ENCODE measurements at places on chromosomes 7 and 10.
A peak's percentile ranks its signal among the peaks of the same experiment; 100 is the strongest.

DNA sequence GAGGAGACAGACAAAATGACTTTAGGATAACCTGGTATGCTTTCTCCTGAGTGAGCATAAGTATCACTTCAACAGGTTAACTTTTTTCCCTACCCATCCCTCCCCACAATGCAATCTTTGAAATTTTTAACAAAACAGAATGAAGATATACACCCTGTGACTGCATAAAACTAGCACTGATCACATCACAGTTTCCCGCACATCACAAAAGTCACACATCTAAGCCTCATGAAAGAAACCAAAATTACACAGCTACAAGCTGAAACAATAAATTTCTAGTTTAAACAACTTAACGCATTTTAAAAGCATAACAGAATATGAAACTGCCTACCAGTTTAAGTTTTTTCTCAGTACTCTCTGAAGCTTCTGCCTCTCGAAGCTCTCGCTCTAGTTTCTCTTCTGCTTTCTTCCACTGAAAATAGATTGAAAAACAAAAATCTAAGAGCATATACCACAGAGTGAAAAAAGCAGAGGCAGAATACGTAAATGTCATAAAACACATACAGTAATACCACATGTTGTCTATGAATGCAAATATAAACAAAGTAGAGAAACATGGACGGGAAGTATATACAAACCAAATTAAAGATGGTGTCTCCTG, 18.1 kb downstream of the NOC3L start:
- no peak for DNase-seq

GRCh38 chr7:131108212-131108940, 219.3 kb upstream of the MKLN1 start:
- peak; percentile 18 for DNase-seq

DNA sequence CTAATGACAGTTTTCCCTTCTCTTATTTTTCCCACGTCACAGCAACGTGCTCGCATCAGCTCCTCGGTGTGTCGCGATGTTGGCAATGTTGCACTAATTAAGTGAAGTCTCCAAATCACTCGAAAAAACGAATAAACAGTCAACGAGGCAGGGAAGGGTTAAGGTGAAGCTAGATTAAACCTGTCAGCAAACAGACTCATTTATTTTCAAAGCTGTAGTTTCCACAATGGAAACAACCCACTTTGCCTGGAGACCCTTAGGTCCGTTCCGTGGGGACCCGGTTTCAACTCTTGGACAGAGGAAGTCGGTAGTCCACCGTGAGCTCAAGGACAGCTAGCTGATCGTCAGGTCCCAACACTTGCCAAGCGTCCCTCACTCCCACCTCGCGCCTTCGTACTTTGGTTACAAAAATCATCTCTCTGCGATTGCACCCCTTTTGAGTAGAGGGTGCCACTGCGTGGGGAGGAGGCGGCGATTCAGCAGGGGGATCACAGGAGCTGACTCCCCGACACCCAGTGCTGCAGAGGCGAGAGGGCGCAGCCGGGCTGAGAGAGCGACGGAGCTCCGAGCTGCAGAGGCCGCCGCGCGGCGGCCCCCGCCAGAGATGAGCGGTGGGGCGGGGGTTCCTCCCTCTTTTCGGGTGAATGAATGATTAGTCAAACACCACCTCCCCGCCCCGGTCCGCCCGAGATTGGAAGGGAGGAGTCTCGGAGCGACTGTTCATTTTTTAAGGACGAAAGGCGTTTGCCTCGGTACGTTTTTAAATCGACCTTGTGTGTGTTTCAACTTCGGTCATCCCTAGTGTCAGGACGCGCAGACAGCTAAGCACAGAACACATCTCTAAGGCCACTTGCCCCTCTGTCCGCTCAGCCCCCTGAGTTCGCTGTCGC, 1.3 kb upstream of the BMPER start:
- DNase-seq: peak; percentile 22

- DNase-seq: no peak
These were observed 58.4 kb upstream of the TNS3 start for GRCh38 chr7:47640265-47640664.

DNA sequence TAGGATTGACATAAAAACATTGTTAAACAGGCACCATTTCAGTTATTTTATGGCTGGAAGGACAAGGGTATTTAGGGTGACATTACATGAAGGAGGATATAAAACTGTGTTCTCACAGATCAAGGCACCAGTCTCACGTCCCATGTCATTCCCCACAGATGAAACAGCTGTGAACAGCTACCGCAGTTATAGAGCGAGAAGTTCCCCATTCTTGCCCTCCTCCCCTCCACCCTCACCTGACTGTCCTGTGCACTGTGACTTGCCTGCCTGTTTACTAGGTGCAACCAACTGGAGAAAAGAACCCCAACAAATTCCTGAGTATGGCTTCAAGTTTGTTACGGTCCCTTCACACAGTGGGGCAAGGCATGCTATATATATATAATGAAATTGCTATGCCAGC, 141.6 kb downstream of the SND1 start:
- DNase-seq: no peak

DNA sequence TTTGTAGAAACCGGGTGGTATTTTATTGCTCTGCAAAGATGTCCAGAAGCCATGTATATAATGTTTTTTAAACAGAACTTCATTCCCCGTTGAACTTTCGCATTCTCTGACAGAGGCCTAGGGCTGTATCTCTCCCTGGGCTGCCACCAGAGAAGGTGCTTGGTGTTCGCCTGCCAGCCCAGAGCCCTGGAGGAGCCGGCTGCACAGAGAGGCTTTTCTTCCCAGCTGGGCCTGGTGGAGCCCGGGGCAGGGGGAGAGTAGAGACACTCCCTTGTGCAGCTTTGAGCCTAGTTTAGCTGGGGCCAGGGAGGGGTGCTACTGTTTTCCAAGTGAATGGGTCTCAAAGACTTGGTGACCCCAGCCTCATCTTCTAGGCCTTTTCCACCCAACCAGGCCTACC, 13.6 kb upstream of the TRIM8 start:
- no peak for DNase-seq

DNA sequence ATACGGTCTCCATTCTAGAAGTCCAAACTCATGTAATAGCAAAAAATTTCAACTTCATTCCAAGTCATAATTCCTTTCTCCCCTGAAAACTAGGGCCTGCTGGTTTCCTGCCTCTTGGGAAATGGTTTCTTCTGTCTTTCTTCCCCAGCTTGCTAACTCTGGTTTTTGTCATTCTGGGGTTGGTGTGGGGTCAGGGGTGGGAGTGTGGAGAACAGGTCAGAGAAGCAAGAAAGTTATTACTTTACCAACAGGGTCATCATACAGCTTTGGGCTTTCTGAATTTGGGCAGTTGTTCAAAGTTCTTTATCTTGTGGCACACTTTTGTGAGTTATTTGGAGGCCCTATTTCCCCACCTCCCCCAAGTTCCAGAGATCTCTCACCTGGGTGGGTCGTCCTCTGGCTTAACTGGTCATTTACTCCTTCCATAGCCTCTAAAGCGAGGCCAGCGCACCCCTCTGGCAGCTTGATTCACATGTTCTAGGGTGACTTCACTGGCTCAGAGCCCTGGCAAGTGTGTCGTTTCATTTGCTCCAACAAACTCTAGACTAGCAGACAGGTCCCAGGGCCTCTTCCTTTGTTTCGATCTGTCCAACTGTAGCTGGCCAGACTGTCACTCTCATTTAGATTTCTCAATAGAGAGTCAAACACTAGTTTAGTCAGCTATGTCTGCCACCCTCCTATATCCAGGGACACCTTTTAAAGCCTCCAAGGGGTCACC, 161.2 kb downstream of the JCAD start:
- no peak for DNase-seq

DNA sequence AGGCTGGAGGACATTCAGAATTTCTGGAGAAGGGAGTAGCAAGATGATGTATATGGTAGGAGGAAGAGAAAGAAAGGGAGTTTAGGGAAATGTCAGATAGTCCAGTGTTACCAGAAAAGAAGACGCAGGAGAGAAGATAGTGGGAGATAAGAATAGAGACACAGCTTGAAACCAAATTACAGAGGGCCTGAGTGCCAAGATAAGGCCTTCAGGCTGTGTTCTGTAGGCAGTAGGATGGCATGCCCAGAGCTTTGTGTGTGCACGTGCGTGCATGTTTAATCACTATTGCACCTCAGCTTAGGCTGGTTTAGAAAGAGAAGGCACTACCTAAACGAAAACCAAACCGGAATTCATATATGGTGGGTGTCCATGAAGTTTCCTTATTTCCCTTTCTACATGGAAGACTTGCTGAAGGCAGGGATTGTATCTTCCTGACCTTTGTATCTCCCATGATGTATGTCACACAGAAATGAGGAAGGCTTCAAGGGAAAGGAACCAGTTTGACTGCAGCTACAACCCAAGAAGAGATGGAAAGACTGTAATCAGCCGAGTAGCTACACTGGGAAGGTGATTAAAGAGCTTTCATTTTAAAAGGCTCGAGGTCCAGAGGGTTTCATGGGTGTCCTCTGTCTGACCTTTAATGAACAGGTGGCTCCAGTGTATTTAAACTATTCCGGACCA, 35.8 kb upstream of the BHLHA15 start:
- no peak for DNase-seq

DNA sequence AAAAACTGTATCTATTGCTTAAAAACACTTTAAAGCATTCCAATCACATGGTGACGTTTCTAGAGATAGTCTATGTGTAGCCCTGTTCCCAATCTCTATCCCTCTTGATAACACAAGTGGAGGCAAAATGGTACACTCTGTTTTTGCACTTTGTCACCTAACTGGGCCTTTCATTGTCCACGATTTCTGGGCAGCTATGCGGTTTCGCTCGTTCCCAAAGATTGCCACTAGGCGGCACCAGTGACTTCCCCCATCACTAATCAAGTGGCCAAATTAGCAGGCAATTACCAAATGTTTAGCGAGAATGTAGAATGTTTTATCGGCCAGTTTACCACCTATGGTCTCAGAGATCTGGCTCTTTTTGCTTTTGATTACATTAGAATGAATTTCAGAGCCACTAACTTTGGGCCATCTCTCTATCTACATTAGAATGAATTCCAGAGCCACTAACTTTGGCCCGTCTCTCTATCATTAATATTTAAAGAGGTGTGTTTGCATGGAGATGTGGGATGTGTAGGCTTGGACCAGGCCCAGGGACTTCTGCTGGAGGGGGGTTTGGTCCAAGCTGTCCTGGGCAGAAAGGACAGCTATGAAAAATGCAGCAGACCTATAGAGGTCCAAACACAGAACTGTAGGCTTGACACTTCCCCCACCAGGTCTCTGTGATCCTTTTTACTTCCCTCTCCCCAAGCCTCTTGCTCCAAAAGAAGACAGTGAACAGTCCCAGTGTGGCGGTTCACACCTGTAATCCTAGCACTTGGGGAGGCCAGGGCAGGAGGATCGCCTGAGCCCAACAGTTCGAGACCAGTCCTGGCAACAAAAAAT, 90.1 kb downstream of the EPC1 start:
- DNase-seq: peak; percentile 26

GRCh38 chr7:85775431-85775830, 588.6 kb upstream of the SEMA3D start:
- DNase-seq: no peak

Data from HuH-7.5 (cell line).